ENCODE measurements at places on chromosomes 6 and 20.

DNA sequence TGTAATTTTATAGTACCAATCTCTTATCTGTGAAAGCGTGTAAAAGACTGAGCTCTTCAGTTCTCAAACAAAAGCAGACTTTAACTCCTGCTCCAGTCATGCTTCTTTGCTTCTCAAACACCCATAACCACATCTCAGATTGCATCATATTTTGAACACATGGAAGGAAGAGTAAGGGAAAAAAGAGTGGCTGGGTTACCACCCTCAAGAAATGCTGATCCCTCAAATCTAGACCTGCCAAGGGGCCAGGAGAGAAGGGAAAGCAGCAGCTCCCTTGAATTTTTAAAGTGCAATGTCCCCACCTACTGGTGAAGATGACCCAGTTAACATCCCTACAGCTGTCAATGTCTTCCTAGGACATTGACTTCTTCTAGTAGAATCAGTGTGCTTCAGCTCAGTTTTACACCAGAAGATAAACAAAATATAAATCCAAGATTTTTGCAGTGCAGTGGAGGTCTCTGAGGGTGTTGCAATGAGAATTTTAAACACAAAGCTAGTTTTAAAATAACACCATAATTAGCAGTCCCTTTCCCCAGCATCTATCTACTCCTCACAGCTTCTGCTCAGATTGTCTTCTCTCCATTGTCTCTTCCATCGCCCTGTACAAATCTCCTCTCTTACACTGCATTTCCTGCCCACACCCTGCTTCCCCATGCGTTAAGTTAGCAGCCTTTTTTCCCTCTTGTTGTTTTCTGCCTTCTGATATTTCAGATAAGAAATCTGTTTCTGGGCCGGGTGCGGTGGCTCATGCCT is 22.6 kb upstream of the HLA-DQB2 start:
- peak; percentile 32 for DNase-seq

- no peak for DNase-seq
Measured at GRCh38 chr6:579339-579738, 77.6 kb downstream of the HUS1B start.

- DNase-seq: no peak
Measured at GRCh38 chr6:45654673-45655072, 276.9 kb upstream of the SUPT3H start.

DNA sequence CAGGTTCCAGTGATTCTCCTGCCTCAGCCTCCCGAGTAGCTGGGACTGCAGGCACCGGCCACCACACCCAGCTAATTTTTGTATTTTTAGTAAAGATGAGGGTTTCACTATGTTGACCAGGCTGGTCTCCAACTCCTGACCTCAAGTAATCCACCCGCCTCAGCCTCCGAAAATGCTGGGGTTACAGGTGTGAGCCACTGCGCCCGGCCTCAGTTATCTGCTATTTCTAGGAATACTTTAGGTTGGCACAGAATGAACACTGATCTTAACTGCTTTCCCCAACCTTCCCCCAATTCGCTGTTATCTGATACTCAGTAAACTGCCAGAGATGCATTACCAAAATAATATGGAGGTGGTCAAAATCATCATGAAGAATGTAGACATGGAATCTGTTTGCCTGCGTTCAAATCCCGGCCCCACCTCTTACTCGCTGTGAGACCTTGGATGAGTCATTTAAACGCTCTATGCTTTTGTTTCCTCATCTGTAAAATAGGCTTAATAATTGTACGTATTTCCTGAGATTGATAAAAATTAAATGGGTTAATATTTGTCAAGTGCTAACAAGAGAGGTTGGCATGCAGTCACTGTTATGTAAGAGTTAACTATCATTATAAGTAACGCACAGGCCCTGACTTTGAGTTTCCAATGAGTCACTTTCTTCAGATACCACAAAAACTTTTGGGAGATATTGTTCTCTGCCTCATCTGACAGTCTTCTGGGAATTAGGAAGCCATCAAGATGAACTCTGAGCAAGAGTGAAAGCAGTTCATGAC is 44.5 kb upstream of the NCOA3 start:
- DNase-seq: no peak

DNA sequence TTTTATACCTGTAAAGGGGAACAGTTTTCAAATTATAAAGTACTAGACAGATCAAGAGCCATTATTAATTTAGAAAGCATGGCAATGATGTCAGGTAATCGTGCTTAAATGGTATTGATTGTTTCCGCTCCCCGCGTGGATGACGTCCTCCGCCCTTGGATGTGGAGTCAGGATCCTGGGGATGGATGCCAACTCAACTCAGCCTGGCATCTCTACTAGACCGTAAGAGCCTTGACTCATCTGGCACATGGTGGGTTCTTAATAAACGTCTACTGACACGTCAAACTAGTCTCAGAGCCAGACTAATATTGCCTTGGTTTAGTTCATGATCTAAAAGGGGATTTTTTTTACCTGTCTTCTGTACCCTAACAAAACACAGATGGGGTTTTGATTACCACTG is 80.2 kb downstream of the LRFN2 start:
- no peak for DNase-seq

DNA sequence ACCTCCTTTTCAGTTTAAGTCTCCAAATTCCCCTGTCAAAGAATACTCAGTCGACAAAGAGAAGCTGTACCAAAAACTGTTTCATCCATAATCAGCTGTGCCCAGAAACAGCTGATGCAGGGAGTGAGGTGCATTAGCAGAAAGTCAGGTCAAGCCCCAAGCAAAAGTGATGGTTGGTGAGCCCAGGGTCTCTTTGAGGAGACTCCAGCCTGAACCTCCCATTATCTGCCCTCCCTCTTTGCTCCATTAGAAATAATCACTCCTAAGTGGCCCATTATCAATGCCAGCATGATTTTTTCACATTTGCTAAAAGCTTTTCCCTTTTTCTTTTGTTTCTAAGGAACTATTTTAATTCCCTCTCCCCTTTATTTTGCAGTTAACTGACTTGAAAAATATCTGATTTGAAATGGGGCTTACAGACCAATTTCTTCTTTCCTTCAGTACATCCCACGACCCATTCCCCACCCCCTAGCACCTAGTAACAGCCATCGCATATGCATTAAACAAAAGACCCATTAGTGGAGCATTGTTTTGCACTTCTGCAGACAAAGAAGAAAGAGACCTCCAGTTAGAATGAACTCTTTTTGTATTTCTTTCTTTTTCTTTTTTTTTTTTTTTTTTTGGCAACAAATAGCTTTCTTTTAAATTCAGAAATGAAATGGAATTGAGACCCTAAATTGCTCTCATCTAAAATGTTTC is 257.0 kb downstream of the GRIK2 start:
- DNase-seq: no peak

DNA sequence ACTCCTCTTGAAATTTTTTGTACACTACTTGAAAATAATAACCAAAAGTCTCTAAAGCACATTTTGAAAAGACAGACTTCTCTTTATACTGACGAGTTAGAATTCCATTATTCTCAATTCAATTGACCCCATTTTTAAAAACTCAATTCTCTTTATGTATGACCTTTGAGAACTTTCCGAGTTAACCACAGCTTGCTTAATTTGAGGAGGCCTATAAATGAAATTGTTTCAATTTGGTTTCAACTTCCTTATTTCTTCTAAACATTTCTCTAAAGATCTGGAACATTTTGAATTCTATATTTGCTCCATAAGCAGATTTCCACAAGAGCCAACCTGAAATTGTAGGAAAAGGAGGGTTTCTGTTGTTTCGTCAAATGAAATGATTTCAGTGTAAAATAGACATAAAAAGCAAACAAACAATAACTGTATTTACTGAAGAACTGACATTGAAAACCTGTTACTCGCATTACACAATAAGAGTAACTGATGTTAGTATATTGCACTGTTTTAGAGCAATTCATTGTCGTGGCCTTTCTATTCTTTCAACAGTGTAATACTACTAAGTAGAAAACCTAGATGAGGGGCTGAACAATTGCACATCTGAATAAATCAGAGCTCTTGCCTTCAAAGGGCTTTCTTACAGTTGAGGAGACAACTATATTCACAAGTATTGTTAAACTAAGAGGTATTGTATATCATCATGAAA is 223.6 kb downstream of the HIVEP2 start:
- DNase-seq: no peak

DNA sequence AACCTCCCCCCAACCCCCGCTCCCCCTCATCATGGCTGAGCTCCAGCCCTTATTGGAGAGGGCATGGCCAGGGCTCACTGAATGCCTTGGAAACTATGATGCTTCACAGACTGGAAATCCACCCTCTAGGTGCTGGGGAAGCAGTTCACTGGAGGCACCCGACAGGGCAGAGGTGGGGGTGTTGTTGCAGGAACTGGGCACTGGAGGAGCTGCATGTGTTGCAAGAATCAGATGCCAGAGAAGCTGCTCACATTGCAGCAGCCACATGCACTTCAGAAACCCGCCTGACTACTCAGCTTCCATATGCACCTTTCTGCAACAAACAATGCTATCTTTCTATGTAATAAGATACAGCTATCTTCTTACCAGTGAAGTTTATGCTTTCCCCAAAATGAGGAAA is 7.9 kb upstream of the TBPL1 start:
- DNase-seq: no peak

DNA sequence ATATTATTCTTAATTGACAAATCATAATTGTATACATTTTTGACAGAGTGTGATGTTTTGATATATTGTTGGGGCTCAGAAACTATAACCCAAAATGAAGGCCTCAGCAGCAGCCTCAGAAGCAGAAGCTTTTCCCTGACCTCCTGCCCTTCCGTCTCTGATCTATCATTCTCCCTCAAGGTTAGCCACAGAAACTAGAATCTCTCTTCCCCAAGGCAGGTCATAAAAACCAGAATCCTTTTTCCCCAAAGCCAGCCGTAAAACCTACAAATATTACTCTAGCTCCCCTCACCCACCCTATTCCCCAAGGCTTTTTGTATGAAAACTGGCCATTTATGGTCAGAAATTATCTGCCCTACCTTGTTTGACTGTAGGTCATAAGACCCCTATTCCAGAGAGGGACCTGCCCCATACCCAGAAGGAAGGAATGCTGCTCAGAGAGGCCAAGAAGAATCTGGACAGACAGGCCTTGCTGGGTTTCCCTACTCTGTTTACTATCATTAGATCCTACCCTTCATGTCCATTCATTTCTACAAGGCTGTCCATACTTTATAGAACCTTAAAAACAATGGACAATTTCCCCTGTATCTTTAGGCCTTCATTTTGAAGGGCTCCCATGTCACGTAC is 14.5 kb downstream of the OR2B2 start:
- no peak for DNase-seq

GRCh38 chr6:33999567-33999966 is 146.3 kb downstream of the GRM4 start:
- no peak for DNase-seq

DNA sequence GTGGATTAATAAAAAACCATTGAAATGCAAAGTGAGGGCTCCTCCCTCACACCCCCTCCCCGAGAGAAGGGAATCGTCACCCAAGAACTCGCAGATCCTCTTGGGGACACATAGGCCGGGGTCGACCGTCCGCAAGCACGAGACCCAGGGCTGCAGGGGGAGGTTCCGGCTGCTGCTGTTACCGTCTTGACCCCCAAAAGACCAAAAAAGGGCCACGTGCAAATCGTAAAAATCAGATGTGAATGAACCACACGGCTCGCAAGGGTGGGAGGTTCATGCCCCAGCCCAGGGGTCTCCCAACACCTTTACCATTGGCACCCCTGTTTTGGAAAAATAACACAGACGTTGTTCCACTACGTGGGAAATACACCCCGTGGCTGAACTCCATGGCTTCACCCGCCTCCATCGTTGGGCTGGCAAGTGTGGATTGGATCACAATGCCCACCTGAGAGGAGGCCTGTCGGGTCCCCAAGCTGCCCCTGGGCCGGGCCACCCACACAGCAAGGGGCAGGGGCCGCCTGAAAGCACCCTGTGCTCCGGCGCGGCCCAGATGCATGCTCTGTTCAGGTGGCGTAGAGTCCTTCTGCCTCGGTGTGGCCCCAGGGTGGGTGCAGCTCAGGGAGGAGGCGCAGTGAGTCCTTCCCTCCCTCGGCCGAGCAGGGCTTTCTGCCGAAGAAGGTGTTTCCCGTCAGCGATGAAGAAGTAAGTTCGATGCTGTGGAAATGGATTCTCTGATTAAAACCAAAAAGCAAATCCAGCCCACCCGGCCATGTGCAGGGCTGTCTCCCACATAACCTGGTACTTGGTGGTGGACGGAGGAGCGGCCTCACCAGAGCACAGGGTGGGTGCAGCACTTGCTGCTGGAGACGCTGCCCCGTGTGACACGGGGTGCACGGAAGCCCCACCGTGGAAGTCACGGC is 85.0 kb downstream of the YTHDF1 start:
- no peak for DNase-seq

DNA sequence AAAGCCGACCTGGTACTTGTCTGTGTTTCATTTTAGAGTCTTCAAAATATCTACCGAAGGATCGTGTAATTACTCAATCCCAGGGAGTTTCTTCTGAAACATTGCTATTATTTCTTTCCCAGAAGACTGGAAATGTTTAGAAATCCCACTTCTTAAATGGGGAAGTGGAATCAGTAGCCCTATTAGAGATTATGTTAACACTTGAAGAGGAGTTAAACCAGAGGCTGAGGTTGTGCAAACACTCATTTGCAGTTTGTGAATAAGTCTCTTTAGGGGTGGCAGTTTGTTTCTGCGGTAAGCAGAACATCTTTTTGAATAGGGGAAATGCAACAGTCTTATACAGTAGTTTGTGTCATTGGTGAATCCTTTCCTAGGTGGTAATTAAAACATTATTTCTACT is 21.3 kb downstream of the DSP start:
- DNase-seq: no peak

GRCh38 chr6:162736961-162737360 is 9.2 kb downstream of the PACRG start:
- DNase-seq: peak; percentile 5

GRCh38 chr20:53215166-53215565 is 243.0 kb downstream of the TSHZ2 start:
- no peak for DNase-seq

GRCh38 chr20:19888269-19888671 is 128.9 kb upstream of the NAA20 start:
- no peak for DNase-seq

DNA sequence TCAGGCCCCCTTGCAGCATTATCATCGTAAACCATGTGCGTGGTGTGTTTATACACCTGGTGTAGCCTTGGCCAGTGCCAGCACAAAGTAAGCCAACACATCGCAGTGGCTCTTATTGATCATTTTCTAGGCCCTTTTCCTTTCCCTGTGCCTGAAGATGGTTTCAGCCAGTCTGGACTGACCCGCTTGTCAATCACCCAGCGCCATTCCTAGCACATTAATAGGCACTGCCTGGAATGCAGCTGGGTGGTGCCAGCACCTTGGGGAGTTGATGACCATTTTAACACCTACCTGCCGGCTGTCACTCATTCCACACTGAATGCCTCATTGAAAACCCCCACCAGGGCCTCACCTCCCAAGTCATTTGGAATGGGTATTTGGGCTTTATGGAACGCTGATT is 4.9 kb upstream of the UQCC2 start:
- no peak for DNase-seq

GRCh38 chr6:84449220-84449619 is 221.8 kb upstream of the CEP162 start:
- DNase-seq: no peak

- DNase-seq: peak; percentile 69
Measured at GRCh38 chr20:57698116-57698866, 11.5 kb downstream of the PMEPA1 start.

GRCh38 chr6:142838821-142839685 is 105.9 kb downstream of the HIVEP2 start:
- DNase-seq: peak; percentile 29
